Activated naive CD8-positive, alpha-beta T cell treated with anti-CD3 and anti-CD28 coated beads, Interleukin-2, amount 50 U/mL, for 16 hours (primary cell): ENCODE measurements at places on chromosomes 13 and 19.

GRCh38 chr13:49821216-49822009 is 28.9 kb upstream of the KPNA3 start:
- no peak for DNase-seq

GRCh38 chr19:16522559-16523377 is 19.5 kb downstream of the CHERP start:
- no peak for DNase-seq

GRCh38 chr13:67489016-67489415 is 258.9 kb upstream of the PCDH9 start:
- DNase-seq: no peak

GRCh38 chr19:32647361-32647760 is 27.6 kb downstream of the ANKRD27 start:
- no peak for DNase-seq

- DNase-seq: no peak
Measured at GRCh38 chr19:41936961-41937360, 8.7 kb upstream of the ERFL start.

- DNase-seq: no peak
Measured at GRCh38 chr19:18774782-18775444, 16.2 kb downstream of the COMP start.

DNA sequence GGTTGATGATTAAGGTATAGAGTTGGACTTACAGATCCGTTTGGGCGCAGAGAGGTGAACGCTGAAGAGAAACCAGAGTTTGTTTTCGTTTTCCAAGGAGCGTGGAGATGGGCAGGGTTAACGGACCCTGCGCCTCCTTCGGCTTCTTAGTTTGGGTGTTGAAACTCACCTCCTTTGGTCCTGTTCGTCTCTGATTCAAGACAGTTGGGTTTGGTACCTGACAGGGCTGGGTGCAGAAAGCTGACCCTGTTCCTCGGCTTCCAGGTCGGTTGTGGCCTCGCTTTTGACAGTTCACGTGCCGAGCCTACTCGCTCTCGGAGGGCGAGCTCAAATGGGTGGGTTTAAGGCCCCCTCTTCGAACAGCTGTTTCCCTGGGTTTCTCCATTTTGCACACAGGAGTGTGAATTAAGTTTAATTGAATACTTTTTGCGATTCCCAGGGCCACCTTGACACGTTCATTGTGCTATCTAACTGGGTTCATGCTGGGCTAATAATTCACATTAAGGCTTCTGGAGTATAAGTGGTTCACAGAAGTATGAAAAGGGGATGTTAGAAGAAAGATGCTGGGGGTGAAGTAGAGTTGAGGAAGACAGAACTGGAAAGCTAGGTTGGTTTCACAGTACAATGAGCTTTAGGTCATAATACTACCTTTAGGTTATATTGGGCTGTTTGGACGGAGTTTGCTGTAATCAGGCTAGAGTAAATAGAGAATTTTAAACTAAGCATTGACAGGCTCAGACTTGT is 638 bp downstream of the USPL1 start:
- no peak for DNase-seq

- no peak for DNase-seq
Measured at GRCh38 chr13:34675626-34676025, 266.4 kb upstream of the NBEA start.

- DNase-seq: no peak
Measured at GRCh38 chr13:20274466-20274865, 42.3 kb upstream of the GJB6 start.

DNA sequence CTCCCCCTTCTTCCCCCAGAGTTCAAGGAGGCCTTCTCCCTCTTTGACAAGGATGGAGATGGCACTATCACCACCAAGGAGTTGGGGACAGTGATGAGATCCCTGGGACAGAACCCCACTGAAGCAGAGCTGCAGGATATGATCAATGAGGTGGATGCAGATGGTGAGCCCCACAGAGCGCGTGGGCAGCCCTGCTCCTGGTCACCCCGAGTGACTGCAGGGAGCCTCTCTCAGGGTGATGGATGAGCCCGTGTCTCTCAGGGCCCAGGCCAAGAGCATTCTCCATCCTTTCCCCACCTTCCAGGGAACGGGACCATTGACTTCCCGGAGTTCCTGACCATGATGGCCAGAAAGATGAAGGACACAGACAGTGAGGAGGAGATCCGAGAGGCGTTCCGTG is 7.0 kb downstream of the CALM3 start:
- no peak for DNase-seq

GRCh38 chr19:48501494-48502349 is 9.9 kb downstream of the LMTK3 start:
- DNase-seq: peak; percentile 14

DNA sequence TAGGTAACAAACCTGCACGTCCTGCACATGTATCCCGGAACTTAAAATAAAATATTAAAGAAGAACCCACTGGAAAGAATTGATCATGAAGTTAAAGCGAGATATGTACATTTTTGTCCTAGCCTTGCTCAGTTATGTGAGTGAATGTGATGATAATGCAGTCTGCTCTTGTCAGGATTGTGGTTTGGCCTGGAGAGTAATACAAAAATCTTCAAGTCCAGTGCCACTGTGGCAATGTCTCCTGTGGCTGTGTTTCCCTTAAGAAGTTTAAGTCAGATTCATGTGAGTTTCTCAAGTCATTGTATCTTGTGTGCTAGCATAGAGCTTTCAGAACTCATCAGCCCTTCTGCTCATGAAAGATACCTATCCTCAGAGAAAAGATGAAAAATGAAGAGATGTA is 18.0 kb upstream of the ITGBL1 start:
- DNase-seq: no peak

DNA sequence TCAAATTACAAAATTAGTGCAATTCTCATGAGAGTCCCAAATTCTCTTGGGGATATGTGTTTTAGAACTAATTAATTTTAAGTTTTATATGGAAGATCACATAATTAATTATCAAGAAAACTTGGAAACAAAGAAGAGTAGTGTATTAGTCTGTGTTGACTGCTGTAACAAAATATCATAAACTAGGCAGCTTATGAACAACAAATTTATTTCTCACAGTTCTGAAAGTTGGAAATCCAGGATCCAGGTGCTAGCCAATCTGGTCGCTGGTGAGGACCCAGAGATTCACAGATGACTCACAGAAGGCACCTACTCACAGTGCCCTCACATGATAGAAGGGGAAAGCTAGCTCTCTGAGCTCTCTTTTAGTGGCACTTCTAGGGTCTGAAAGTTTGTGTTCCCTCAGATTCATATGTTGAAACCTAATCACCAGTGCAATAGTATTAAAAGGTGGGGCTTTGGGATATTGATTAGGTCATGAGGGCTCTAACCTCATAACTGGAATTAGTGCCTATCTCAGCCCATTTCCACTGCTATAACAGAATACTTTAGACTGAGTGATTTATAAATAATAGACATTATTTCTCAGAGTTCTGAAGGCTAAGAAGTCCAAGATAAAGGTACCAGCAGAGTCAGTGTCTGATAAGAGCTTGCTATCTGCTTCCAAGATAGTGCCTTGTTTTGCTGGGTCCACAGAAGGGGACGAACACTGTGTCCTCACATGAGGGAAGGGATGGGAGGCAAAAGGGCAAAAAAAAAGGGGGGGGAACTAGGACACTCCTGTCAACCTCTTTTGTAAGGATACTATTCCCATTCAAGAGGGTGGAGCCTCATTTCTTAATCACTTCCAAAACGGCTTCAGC is 1.5 kb upstream of the ARGLU1 start:
- no peak for DNase-seq

GRCh38 chr19:33861950-33862349 is 65.3 kb downstream of the KCTD15 start:
- DNase-seq: no peak

DNA sequence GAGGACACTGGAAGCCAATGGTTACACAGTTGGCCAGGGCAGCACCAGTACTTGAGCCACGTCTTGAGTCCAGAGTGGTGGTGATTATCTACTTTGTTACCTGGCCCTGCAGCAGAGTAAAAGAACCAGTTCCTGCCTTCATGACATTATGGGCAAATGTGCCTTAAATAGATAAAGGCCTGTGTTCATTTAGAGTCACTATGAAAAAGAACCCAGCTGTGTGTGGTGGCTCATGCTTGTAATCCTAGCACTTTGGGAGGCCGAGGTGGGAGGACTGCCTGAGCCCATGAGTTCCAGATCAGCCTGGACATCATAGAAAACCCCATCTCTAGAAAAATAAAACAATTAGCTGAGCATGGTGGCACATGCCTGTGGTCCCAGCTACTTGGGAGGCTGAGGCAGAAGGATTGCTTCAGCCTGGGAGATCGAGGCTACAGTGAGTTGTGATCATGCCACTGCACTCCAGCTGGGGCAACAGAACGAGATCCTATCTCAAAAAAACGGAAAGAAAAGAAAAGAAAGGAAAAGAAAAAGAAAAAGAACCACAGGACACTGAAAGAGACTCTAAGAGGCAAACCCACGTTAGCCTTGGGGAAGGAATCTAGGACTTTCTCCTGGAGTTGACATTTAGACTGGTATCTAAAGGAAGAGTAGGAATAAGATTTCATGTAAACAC is 3.4 kb upstream of the IRF2BP1 start:
- DNase-seq: no peak

DNA sequence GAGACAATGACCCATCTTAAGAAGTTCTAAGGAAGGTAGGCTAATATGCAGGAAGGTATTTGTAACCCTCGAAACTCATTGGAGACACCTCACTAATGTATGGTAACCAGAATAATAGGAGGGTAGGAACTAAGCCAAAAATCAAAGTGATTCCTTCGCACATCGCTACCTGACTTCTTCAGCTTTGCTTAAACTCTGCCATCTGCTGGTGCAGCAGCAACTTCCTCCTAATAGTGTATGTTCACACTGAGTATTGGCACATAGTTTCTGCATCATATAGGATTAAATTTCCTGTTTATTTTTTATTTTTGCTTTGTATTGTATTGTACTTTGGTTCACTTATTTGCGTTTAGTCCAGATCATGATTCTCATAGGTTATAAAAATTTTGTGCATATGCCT is 676.2 kb downstream of the GPC5 start:
- no peak for DNase-seq

- no peak for DNase-seq
Measured at GRCh38 chr19:38773469-38774177, at the start of gene LGALS7. Gene LGALS7, minus strand, starts transcription at chr19:38773517. Its CDS starts 25 bp downstream, at chr19:38773492.

DNA sequence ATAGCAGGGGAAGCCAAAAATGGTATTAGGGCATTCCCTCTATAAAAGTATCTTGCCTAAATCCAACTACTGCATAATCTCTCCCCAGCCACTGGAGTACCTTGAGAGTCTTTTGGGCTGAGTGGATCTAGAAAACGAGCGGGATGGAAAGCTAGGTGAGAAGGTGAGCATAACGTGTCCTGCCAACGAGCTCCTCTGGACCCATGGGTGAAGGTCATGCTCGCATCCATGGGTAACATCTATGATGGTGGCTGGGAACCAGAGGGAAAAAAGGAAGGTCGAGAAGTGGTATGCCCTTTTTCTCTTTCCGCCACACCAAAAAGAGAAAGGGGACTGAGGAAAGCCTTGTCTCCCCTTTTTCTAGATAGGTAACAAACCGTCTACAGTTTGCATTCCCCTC is 63.0 kb downstream of the ZNF208 start:
- DNase-seq: no peak

GRCh38 chr13:111241006-111241755 is 79.3 kb upstream of the TEX29 start:
- DNase-seq: no peak

DNA sequence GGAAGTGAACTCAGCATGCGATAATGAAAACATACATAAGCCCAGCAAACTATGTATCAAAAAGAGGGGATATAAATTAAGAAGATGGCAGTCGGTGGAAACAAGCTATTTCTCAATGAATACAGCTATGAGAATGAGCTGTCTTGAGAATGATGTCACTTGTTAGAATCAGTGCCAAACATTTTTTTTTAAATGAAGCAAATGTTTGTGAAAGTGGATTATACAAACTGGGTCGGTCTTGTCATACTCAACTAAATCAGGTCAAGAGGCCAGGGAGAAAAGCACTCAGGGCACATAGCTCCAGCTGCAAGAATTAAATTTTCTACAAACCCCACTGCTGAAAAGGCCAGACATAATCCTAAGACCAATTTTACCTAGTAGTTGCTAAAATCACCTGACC is 1048.4 kb downstream of the SLITRK1 start:
- DNase-seq: no peak

DNA sequence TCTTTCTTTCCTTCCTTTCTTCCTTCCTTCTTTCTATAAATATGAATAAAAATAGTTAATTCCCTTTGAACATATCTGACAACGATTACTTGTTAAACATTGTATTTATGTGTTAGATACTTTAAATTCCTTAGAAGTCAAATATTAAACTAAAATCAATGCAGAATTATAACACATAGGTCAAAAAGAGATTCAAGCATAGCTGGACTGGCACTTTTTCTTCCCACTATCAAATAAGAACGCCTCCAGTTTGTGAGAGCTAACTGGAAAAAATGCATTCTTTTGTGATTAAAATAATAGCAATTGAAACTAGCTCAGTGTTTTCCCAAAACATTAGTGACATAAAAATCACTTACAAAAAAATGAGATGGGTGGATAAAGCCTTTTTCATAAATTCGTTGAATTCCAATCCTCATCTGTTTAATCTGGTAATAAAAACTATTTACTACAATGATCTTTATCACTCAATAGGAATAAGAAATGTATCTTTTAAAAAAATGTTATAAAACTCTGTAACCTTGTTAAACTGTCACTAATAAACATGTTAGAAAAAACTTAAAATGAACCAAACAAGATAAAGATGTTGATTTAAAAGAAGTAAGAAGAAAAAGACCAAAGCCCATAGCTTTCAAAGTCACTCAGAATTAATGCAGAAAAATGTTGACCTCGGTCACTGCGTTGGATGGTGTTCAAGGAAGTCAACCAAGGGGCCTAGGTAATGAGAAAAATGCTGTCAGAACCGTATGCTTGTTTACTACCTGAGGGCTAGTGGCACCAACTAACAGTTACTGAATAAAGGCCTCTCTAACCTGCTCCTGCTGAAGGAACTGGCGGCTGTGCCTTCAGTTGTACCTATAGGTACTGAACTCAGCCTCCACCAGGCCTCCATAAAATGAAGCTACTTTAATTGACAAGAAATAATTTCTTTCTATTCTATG is 1039.5 kb upstream of the SLC10A2 start:
- no peak for DNase-seq

DNA sequence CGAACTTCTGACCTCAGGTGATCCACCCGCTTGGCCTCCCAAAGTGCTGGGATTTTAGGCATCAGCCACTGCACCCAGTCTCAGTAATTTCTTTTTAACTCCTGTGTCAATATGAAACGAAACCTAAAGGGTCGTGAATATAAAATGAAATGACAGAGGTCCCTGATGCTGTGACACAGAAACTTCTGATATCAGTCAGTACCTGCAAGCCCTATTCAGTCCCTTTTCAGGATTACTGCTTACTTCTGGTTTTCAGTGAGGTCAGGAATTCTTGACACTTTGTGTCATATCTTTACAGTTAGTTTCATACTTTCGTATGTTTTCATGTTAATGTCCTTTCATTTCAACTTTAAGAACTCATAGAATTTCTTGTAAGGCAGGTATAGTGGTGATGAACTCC is 58.7 kb downstream of the RNF17 start:
- DNase-seq: no peak
